Effector memory CD8-positive, alpha-beta T cell (primary cell): ENCODE measurements at places on chromosomes 1 and 21.

DNA sequence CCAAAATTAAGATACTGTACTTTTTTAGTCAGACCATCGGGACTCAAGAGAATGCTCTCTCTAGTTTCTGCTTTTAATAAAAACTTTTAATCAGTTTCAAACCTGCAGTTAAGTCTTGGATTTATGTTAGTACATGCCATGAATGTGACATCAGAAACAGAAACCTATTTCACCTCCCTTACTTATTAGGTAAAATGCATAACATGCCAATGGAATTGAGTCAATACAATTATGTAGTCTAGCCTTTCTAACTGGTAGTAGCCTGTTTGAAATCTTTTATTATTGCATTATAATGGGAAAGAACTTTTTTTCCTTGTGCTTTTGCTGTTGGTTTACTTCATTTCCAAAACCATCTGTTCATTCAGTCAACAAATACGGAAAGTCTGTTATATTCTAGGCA lies 4.8 kb downstream of the PHACTR4 start:
- no peak for DNase-seq

GRCh38 chr1:91523482-91523881 lies 22.8 kb downstream of the CDC7 start:
- DNase-seq: no peak

DNA sequence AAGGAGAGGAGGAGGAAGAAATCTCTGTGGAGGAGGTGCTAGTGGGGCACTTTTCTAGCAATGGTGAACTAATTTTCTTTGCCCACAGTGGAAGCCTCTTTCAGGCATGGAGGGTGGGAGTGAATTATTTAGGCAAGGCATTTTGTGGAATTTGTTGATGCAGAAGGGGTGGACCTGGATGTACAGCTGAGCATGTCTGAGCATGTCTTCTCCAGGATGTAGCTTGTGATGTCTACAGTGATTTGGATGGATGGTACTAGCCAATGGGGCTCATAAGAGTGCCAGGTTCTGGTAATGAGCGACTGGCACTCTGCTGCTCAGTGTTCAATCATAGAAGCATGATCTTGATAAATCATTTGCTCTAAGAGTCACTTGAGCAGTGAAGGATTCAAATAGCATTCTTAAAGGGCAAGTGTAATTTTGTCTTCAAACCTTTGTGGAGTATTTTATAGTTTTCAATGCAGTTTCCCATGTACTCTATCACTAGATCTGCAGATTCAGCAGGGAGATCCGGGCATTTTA lies 153.9 kb upstream of the LMO4 start:
- no peak for DNase-seq

DNA sequence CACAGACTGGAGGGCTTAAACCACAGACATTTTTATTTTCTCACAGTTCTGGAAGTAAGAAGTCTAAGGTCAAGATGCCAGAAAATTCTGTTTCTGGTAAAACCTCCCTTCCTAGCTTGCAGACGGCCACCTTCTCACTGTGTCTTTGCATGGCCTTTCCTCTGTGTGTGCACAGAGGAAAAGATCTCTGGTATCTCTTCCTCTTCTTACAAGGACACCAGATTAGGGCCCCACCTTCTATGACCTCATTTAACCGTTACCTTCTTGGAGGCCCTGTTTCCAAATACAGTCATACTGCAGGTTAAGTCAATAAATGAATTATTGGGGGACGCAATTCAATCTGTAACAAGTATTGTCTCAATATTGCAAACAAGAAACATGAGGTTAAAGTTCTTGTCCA lies 63.0 kb upstream of the PRDX6 start:
- no peak for DNase-seq

DNA sequence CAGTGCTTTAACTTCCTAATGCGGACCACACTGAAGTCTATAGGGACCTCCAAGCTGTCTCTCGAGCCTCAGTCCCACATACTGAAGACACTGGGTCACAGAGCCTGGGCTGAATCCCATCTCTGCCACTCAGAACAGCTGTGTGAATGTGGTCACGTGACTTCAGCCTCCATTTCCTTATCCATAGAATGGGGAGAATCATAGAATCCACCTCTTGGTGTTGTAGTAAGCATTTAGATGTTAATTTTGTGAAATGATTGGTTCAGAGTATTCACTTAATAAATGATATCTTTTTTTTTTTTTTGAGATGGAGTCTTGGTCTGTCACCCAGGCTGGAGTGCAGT lies 41.2 kb upstream of the LYST start:
- no peak for DNase-seq

DNA sequence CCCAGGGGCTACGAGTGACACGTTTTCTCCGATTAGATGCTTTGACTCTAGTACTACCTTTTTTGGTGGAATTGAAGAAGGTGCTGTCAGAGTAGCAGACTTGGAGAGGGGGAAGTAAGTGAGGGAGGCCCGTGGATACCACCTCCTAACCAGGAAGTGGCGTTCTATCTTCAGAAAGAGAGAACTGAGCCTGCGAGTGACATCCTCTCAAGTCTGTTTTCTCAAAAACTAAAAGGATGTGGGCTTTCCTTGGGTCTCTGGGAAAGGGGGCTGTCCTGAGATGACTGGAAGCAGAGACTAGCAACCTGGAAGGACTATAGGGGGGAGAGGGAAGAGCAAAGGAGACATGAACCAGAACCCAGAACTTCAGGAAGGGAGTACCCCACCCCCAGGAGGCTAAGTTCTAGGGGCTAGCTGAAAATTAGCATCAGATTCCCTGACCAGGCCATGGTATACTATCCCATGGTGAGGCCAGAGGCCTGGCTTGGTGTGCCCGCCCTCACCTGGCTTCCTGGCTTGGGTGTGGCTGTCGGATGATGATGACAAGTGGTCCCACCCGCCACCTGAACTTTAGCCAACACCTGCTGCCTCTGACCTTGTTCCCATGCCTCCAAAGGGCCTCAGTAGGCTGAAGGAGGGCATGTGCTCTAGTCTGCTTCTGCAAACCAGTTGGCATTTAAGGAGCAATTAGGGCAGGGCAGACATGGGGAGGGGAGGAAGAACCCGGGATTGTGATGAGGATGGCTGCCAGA lies 49.1 kb downstream of the ATP2B4 start:
- DNase-seq: no peak

- DNase-seq: no peak
Observed at GRCh38 chr1:223747838-223748335, 35.5 kb downstream of the CAPN2 start.
